ENCODE measurements at places on chromosomes 5 and 9.

DNA sequence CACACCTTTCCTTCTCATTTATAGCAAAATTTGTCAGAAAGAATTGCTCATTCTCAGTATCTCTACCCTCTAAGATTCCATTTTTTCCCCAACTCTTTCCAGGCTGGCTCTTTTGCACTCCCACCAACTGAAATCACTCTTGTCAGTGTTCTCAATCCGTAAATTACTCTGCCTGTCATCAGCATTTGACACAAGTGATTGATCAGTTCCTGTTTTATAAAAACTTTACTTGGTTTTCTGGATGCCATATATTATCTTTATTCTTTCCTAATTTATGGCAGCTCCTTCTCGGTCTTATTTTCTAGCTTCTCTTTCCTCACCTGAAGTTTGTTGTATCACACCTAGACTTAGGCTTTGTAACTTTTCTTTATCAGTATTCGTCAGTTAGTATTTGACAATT, 16.4 kb downstream of the DENND4C start:
- DNase-seq = no peak

DNA sequence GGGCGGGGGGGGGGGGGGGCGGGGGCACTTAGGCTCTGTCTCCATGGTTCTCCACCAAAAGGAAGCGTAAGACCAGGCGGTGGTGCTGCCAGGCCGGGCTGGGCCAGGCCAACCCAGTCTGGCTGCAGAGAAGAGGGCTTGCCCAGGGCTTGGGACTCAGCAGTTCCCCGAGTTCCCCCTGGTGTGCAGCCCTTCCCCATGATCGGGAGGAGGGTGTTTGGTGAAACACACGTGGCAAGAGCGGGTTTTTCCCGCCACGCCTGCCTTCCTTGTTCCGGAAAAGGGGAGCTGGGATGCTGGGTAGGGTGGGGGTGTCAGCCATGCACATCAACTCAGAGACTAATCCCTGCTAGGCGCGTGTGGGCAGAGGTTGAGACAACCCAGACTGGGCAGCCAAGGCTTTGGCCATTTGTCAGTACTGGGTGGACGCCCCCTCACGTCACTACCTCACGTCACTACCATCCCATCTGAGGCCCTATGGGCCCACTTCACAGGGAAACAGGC, 32.9 kb downstream of the PRRX2 start:
- DNase-seq = no peak

- DNase-seq = no peak
Observed at GRCh38 chr9:78490231-78490630, 193.3 kb downstream of the PSAT1 start.

DNA sequence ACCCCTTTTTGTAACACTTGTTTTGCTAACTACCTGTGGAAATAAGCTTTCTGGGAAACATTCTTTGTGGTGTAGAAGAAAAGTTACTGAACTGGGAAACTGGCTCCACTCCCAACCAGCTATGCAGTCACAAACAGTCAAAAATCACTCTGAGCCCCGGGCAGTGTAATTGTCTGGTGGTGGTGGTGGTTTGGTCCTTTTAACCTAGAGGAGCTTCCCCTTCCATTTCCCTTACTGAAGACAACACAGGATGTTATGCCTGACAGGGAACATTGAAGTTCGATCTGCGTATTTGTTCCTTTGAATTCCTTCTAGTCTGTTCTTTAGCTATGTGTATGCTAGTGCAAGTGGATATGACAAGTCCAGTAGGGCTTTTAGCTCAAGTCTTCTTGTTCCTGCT, 56.8 kb upstream of the TBCA start:
- DNase-seq = no peak

GRCh38 chr5:143083006-143083405, 312.8 kb downstream of the ARHGAP26 start:
- no peak for DNase-seq

GRCh38 chr9:32969270-32969669, 32.2 kb downstream of the APTX start:
- no peak for DNase-seq

DNA sequence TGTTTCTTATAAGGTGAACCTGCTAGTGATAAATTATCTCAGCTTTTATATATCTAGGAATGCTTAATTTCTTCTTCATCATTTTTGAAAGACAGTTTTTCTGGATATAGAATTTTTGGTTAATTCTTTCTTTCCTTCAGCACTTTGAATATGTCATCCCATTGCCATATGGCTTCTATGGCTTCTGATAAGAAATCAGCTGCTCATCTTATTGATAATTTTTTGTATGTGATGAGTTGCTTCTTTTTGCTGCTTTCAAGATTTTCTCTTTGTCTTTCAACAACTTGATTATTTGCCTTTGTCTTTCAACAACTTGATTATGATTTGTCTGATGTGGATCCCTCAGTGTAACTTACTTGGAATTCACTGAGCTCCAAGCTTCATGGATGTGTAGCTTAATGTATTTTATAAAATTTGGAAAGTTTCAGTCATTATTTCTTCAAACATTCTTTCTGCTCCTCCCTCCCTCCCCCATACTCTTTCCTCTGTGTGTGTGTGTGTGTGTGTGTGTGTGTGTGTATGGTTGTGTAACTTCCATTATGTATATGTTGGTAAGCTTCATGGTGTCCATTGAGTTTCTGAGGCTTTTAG, 243.9 kb downstream of the TLE1 start:
- DNase-seq = no peak

DNA sequence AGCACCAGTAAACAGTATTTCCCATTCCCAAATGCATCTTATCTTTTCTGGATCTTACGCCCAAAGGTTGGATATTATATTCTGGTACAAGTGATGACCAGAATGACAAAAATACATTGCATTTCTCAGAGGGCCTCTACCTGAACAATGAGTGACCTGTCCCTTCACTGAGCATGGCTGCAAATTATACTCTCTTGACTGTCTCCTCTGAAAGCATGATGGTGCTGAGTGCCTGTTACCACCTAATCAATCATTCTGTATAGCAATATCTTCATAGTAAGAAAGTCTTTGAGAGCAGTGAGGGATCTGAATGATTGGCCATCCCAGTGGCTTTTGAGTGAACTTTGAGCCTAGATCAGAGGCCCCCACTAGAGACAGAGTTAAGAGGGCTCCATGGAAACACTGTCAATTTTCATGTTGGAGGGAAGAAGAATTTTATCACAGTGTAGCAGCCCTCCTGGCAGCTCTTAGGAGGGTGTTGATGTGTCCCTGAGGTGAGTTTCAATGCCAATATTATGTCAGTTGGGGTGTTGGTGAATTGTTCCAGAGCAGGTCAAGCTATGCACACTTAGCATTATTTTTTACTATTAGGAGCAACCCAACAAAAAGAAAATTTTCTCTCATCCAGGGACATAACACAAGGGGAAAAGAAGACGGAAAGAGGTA, 171.7 kb downstream of the MARCHF11 start:
- DNase-seq = no peak

GRCh38 chr5:32170303-32171151, 3.6 kb downstream of the GOLPH3 start:
- no peak for DNase-seq

GRCh38 chr9:16026886-16027285, 474.0 kb downstream of the CCDC171 start:
- no peak for DNase-seq

DNA sequence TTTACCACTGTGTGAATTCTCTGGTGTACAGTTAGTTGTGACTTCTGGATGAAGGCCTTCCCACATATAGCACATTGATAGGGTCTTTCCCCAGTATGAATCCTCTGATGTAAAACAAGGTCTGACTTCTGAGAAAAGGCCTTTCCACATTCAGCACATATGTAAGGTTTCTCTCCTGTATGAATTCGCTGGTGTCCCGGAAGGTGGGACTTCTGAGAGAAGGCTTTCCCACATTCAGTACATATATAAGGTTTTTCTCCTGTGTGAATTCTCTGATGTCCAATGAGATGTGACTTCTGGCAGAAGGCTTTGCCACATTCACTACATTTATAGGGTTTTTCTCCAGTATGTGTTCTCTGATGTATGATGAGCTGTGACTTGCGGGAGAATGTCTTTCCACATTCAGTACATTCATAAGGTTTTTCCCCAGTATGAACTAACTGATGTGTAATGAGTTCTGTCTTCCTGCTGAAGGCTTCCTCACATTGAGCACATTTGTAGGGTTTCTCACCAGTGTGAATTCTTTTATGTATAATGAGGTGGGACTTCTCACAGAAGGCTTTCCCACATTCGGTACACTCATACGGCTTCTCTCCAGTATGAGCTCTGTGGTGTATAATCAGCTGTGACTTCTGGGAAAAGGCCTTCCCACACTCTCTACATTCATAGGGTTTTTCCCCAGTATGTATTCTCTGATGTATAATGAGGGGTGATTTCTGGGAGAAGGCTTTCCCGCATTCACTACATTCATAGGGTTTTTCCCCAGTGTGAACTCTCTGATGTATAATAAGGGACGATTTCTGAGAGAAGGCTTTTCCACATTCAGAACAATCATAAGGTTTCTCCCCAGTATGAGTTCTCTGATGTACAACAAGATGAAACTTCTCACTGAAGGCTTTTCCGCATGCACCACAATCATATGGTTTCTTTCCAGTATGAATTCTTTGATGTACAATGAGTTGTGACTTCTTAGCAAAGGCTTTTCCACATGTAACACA, 9.1 kb downstream of the ZNF300 start:
- DNase-seq = no peak

DNA sequence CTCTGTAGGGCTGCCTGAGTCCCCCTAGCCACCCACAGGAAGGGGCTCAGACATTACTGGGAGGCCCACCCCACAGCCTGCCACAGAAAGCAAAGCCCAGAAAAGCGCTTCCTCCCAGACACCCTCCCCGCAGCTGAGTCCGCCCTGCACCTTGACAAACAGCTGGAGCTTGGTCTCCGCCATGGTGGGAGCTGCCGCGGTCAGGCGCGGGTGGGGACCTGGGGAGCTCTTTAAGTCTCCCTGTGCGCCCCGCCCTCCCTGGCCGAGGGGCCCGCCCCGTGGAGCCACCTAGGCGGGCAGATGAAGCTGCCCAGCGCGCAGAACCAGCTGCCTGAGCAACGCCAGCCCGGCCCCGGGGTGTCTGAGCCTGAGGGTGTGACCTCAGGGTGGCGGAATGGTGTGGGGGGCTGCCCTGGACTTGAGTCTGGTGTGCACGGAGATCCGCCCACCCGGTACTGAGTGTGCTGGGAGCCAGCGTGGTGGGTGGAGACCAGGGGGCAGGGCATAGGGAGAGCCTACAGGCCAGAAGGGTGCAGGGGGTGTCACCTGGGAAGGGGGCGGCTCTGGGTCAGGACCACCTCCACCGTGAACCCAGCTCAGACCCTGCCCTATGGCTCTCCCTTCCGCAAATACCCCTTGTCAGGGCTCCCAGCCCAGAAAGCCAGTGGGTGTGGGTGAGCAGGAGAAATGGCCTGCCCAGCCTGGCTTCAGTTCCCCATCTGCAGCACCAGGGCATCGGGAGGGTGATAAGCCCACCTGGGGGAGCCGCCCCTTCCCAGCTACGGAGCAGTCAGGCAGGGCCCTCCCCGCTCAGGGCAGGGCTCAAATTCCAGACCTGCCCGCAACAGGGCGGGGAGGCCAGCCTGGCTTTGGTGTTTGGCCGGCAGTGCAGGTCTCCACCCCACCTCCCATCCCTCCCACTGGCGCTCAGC, at the start of gene CLIC3:
Gene CLIC3, minus strand, starts transcription at position 208 of the 932 bp plus-strand sequence. Its CDS starts 25 bp downstream, at position 183.
- no peak for DNase-seq

DNA sequence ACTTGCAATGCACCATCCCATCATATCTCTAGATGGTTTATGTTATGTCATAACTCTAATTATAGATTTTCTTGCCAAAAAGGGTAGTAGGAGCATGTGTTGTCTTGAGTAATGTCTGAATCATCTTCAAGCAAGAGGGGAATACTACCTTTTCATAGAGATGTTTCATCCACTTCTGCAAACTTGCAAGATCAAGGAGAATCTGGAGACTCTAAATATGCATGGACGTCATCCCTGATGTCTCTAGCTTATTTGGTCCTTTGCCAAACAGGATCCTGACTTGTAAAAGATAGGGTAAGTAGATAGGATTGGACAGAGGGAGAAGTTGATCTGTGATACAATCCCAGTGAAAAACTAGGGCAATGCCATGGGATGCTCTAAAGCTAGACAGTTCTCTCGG, 246.5 kb downstream of the DMRTA1 start:
- DNase-seq = no peak

- no peak for DNase-seq
Observed at GRCh38 chr9:89419978-89420394, 77.9 kb downstream of the SEMA4D start.

- DNase-seq = no peak
Observed at GRCh38 chr9:137879052-137879451, 1.5 kb downstream of the CACNA1B start.

DNA sequence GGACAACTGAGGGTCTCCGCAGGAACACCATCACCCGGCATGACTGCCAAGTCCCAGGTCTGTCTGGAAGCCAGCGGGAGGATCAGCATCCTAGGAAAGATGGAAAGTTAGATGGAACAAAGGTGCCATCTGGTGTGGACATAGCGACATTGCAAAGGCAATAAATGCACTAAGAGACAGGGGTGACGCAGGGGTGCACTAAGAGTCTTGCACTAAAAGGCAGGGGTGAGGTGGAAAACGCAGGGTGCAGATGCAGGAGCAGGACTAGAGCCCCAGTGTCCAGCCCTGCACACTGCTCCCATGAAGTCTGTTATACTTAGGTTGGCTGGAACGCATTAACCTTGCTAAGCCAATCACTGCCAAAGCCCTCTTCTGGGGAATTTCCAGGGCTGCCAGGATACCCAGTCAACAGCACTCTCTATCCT, 15.5 kb downstream of the ATOX1 start:
- no peak for DNase-seq

DNA sequence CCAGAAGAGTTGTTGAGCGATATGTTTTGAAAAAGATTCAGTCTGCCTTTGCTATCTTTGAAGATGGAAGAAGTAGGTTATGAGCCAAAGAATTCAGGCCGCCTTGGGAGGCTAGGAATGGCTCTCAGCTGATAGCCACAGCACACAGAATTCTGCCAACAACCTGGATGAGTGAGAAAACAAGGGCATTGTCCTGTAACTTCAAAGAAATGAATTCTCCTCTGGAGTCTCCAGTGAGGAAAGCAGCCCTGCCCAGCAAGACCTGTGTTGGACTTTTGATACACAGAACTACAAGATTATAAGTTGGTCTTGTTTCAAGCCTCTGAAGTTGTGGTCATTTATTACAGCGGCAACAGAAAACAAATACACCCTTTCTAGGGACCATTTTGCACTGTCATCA, 509.9 kb upstream of the ZNF608 start:
- no peak for DNase-seq

- DNase-seq = no peak
Observed at GRCh38 chr5:150847334-150847695, 994 bp downstream of the IRGM start.

DNA sequence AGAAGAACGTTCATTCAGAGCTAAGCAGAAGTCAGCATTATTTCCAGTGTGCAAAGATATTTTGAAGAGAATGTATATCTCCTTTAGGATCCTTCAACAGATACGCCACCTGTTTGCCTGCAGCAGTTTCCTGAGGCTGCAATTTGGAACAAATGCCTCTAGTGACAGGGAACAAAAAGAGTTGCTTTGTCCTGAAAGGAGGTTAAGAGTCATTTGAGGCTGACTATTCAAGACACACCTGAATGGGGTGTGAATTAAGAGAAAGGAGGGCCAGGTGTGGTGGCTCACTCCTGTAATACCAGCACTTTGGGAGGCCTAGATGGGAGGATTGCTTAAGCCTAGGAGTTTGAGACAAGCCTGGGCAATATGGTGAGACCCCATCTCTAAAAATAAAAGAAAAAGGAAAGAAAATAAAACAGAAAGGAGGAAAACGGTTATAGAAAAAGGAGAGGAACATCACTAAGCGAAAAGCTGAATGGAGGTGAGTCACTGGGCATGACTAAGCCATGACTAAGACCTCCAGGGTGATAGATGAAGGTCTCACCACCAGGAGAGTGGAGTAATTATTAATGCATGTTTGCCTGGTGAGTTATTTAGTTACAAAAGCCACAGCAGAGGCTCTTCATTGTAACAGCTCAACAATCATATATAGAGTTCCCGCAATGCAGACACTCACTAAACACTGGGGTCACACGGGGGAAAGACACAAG, 255.2 kb upstream of the TNC start:
- DNase-seq = no peak
